ENCODE measurements at places on chromosomes 11 and 22.

- H3K27ac ChIP-seq: no peak overlapping the region
- peaks cover 5% of the 10 kb centered on the region for H3K4me1 ChIP-seq
- DNase-seq: no peak
- no peaks in the 10 kb centered on the region for H3K27me3 ChIP-seq
- H3K36me3 ChIP-seq: no peaks in the 10 kb centered on the region
These were observed 13.4 kb upstream of the DAGLA start for GRCh38 chr11:61666684-61667297.

GRCh38 chr11:38646382-38646781, 2048.3 kb upstream of the RAG2 start:
- H3K36me3 ChIP-seq: no peaks in the 10 kb centered on the region
- no peak overlapping the region for H3K4me3 ChIP-seq
- H3K27ac ChIP-seq: no peak overlapping the region
- no peaks in the 10 kb centered on the region for H3K27me3 ChIP-seq

DNA sequence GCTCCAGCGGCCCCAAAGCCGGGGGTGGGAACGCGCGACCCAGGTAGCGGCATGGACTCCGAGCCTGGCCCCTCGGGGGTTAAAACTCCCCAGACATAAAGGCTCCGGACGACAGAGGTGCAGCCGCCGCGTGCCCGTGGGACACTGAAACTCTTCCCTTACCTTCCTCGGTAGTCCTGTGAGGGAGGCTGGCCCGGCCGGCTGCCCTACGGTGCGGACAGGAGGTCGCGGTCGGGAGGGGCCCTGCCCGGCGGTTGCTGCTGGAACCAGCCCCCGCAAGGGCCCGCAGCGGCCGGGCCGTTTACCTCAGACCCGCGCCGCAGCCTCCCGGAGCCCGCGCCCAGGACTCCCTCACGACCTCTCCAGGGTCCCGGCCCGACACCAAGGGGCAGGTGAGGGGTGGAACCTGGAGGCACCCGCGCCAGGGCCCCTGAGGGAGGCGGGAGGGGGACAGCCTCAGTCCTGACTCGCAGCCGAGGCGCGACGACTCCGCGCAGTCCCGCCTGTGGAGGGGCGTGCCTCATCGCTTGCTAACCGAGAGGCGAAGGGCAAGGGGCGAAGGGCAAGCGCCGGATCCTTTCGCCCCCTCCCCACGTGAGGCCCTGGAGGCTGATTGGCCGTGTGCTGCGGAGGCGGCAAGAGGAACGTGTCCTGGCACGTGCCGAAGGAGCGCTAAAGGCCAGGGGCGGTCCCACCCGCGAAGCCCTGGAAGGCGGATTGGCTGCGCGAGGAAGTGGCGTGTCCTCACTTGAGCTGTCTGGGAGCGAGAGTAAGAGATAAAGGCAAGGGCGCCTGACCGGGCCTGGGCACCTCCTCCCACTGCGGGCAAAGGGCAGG, at the start of gene UPB1:
UPB1 (plus strand) TSS at position 805 of the 837 bp plus-strand sequence. CDS start 72 bp downstream, outside the sequence.
- H3K27me3 ChIP-seq: peaks cover 42% of the 10 kb centered on the region
- H3K27ac ChIP-seq: no peak within 1 kb of the TSS
- no peak for DNase-seq
- no peak within 1 kb of the TSS for H3K4me3 ChIP-seq
- no peaks in the 10 kb centered on the region for H3K4me1 ChIP-seq

- no peak overlapping the region for H3K4me3 ChIP-seq
- no peak overlapping the region for H3K27ac ChIP-seq
- no peaks in the 10 kb centered on the region for H3K36me3 ChIP-seq
- H3K4me1 ChIP-seq: no peaks in the 10 kb centered on the region
- no peak for DNase-seq
These were observed 14.0 kb upstream of the SESN3 start for GRCh38 chr11:95245038-95245437.

DNA sequence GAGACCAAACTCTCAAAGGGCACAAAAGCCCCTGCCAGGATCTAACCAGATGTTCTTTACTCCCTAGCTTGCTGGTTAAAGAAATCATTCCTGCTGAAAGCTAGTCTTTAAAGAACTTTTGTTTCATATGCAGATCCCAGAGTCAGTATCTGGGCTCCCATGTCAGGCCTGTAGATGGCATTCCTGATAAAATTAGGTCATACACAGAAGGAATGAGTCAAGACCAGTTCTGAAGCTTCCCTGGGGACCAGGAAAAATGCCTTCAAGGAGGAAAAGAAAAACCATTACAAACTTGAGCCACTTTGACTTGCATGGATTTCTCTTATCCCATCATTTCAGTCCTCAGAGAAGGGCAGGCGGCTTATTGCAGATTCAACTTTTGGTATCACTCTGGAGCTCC, 5.9 kb downstream of the DBX1 start:
- H3K27me3 ChIP-seq: peaks cover 72% of the 10 kb centered on the region
- H3K4me1 ChIP-seq: peaks cover 14% of the 10 kb centered on the region
- H3K27ac ChIP-seq: no peak overlapping the region
- no peak for DNase-seq
- H3K36me3 ChIP-seq: no peaks in the 10 kb centered on the region

DNA sequence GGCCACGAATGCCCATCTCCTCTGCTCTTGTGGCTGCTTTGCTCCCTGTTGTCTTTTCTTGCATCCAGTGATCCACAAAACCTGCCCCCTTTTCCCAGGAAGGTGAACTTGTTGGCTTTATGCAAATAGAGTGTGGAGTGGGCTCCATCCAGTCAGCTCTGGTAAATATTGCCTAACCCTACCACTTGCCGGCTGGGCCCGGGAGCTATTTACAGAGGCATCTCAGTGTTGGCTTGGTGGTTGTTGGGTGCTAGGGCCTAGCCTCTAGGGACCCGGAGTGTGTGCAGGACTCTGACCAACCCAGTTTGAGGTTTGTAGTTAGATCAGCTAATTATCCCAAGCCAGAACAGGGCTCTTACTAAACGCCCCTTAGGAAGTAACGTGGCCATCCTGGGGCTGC, 40.8 kb upstream of the TLCD5 start:
- no peaks in the 10 kb centered on the region for H3K36me3 ChIP-seq
- no peaks in the 10 kb centered on the region for H3K27me3 ChIP-seq
- no peak for DNase-seq

DNA sequence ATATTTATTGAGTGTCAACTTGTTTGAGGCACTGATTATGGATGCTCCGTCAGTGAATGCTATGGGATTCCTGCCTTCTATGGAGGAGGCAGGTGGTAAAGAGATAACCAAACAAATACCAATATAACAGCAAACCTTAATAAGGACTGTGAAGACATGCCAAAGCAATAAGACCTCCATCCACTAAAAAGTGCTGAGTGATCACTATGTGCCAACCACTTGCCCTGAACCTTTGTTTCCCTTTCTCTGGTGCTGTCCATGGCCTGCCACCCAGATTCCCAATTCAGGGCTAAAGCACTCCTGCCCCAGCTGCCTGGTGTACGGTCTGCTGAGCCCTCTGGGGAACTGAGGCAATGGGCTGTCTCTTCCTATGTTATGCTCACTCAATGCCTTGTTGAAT, 1074.9 kb downstream of the OPCML start:
- no peaks in the 10 kb centered on the region for H3K27me3 ChIP-seq
- no peak for DNase-seq

GRCh38 chr11:7498193-7498592, 12.9 kb downstream of the OLFML1 start:
- DNase-seq: no peak
- H3K4me3 ChIP-seq: no peak overlapping the region
- no peak overlapping the region for H3K27ac ChIP-seq
- no peaks in the 10 kb centered on the region for H3K4me1 ChIP-seq
- no peaks in the 10 kb centered on the region for H3K27me3 ChIP-seq

- no peaks in the 10 kb centered on the region for H3K4me1 ChIP-seq
- H3K27me3 ChIP-seq: peaks cover 80% of the 10 kb centered on the region
- no peak overlapping the region for H3K4me3 ChIP-seq
- H3K36me3 ChIP-seq: no peaks in the 10 kb centered on the region
These were observed 2.2 kb upstream of the MRGPRG start for GRCh38 chr11:3220521-3221407.

DNA sequence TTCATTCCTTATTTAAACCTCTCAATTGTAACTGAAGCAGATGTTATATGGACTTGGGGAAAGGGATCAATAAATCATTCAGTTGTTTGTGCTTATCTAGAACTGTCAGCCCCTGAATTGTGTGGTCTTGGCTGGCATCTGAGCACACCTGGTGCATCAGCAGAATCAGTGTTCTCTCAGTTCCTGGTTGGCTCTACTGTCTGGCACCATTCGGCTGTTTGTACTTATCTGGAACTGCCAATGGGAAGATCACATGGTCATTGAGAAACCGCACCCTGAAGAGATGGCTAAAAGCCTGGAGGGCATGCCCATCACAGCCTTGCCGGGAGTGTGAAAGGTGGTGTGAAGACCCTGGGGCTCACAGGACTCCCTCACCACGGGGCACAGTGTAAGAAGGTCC, 37.1 kb upstream of the EHF start:
- H3K27me3 ChIP-seq: peaks cover under 1% of the 10 kb centered on the region
- H3K36me3 ChIP-seq: no peaks in the 10 kb centered on the region
- no peak overlapping the region for H3K27ac ChIP-seq
- no peak overlapping the region for H3K4me3 ChIP-seq
- DNase-seq: no peak

- no peaks in the 10 kb centered on the region for H3K4me1 ChIP-seq
- no peak overlapping the region for H3K27ac ChIP-seq
- H3K36me3 ChIP-seq: no peaks in the 10 kb centered on the region
These were observed 16.7 kb downstream of the OR4C3 start for GRCh38 chr11:48341466-48341865.

DNA sequence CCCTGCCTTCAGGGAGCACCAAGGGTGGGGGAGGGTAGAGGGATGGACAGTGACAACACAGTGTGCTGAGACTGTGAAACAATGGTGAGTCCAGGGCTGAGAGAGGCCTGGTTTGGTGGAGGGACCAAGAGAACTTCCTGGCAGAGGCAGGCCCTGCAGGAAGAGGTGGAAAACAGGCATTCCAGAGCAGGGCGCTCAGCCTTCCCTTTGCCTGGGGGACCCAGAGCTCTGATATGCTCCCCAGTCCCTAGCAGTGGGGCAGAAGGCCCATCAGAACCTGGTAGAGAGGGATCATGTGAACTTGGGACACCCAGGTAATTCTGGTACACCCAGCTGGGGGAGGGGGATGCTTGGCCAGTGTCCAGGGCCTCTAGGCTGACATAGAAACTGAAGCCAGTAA, 17.2 kb upstream of the UVRAG start:
- H3K4me3 ChIP-seq: no peak overlapping the region
- no peaks in the 10 kb centered on the region for H3K27me3 ChIP-seq
- H3K27ac ChIP-seq: no peak overlapping the region
- no peak for DNase-seq
- H3K36me3 ChIP-seq: no peaks in the 10 kb centered on the region

DNA sequence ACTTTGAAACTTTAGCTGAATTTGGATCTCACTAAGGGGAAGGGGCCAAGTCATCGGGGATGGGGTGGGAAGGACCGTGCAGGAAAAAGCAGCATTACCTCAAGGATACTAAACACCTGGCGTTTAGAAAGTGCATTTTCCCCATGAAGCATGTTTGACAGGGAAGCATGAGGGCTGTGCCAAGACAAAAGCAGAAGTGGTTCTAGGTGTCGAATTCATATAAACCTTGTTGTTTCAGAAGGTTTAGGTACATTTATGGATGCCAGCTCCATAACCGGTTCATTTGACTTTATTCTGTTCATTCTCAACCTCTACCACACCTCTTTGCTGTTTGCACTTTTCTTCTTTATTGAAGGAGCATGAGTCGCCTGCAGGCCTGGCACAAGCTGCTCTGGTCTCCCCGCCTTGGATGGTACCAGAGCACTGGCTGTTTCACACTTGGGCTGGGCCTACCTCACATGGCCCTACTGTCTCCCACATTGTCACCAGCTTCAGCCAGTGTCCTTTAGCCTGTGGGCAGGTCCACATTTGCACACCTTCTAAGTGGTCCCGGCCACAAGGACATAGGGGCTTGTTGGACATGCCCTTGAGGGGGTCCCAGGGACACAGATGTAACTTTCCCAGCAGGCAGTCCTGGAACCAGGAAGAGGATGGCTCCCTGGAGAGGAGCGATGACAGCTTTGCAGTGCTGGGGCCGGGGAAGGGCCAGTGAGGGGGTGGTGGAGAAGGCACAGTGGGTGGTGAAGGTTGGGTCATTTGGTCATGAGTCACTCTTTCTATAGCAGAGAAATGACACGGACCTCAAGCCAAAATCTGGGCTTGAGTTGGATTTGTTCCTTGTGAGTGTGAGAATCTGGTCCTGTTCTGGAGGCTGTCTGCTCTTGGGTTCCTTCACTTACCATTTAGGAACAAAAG, 3.2 kb upstream of the ST14 start:
- no peaks in the 10 kb centered on the region for H3K36me3 ChIP-seq
- no peak overlapping the region for H3K4me3 ChIP-seq
- H3K4me1 ChIP-seq: peaks cover 18% of the 10 kb centered on the region

- no peaks in the 10 kb centered on the region for H3K27me3 ChIP-seq
- H3K27ac ChIP-seq: peak overlapping the region; percentile 85
- H3K4me1 ChIP-seq: peaks cover 31% of the 10 kb centered on the region
- DNase-seq: no peak
- H3K4me3 ChIP-seq: no peak overlapping the region
These were observed 24.5 kb downstream of the ARHGAP1 start for GRCh38 chr11:46675949-46676348.

- no peaks in the 10 kb centered on the region for H3K27me3 ChIP-seq
- H3K36me3 ChIP-seq: no peaks in the 10 kb centered on the region
- no peaks in the 10 kb centered on the region for H3K4me1 ChIP-seq
- H3K27ac ChIP-seq: no peak overlapping the region
- no peak overlapping the region for H3K4me3 ChIP-seq
These were observed 260.2 kb upstream of the NARS2 start for GRCh38 chr11:78834886-78835285.

GRCh38 chr11:128521682-128522054, 65.7 kb downstream of the ETS1 start:
- no peak for DNase-seq
- H3K27ac ChIP-seq: peak overlapping the region; percentile 92
- peaks cover 71% of the 10 kb centered on the region for H3K4me1 ChIP-seq

DNA sequence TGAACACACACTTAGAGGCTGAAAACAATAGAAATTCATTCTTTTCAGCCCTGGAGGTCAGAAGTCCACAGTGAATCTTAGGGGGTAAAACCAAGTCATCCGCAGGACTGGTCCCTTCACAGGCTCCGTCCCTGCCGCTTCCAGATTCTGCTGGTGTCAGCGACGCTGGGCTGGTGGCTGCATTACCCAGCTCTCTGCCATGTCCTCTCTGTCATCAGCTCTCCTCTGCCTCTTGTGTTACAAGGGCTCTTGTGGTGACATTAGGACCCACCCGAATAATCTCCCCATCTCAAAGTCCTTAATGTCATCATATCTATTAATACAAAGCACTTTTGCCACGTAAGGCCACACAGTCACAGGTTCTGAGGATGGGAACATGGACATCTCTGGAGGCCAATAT, 47.7 kb upstream of the ANO1 start:
- no peak overlapping the region for H3K27ac ChIP-seq
- no peaks in the 10 kb centered on the region for H3K4me1 ChIP-seq
- H3K36me3 ChIP-seq: no peaks in the 10 kb centered on the region
- H3K27me3 ChIP-seq: no peaks in the 10 kb centered on the region
- DNase-seq: no peak
- H3K4me3 ChIP-seq: no peak overlapping the region

GRCh38 chr22:25383892-25384291, 164.5 kb downstream of the CRYBB2 start:
- H3K36me3 ChIP-seq: no peaks in the 10 kb centered on the region
- no peaks in the 10 kb centered on the region for H3K27me3 ChIP-seq
- H3K4me1 ChIP-seq: no peaks in the 10 kb centered on the region
- H3K27ac ChIP-seq: no peak overlapping the region
